ENCODE measurements at places on chromosomes 2 and 18. TPM values are rescaled to one million over a fixed set of nuclear protein-coding genes. Genes with fewer than 3 reads are reported as not detected.

- H3K4me1 ChIP-seq, result no peaks in the 10 kb centered on the region
- no peak overlapping the region for H3K27ac ChIP-seq
- H3K4me3 ChIP-seq, result no peak overlapping the region
Measured at GRCh38 chr2:216770050-216770449, 74.7 kb upstream of the IGFBP5 start.

Gene L3MBTL4
- total RNA-seq, result 15.2 TPM

GRCh38 chr18:80227472-80227871 lies 19.8 kb downstream of the PARD6G start:
- no peak overlapping the region for H3K4me3 ChIP-seq
- peaks cover 11% of the 10 kb centered on the region for H3K4me1 ChIP-seq
- no peak overlapping the region for H3K27ac ChIP-seq
- no peak for DNase-seq
- H3K36me3 ChIP-seq, result no peaks in the 10 kb centered on the region
- no peaks in the 10 kb centered on the region for H3K27me3 ChIP-seq

Gene CNGA3
- 0.07 TPM for total RNA-seq

Gene PLEKHB2
- 55.0 TPM for total RNA-seq

DNA sequence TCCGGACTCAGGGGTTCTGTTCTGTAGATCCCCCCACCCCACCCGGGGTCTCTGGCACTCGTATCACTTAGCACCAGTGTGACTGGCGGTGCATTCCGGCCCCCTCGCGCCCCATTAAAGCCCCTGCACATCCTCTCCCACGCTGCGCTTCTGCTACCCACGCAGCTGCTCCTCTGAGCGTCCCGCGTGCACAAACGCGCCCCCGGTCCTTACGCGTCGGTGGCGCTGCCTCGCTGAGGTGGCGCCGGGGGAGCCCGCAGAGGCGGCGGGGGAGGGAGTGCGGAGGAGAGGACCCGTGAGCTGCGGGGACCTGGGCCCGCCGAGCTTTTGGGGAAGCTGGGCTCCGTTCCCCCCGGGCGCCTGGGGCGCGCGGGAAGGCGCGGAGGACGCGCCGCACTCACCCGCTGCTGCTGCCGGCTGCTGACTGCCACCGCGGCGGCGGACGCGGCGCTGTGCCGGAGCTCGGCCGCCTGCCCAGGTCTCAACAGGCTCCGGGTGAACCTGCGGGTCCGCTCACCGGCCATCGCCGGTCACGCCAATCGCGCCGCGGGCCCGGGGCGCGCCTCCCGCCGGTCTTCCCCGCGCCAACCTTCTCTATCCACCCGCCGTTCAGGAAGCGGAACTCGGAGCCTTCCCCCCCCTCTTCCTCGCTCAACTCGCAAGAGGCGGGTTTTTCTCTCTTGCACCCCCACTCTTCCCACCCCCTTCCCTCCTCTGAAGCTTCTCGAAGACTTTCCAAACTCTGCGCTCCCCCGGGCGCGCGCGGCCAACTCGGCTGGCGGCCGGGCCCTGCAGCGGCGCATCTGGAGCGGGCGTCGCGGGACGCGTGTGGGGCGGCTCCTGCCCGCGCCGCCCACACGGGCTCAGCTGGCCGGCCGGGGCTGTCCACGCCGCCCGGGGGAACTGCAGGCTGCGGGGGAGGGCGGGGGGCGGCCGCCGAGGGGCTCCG lies at the start of gene DOCK10:
Gene DOCK10, minus strand, starts transcription at position 618 of the 949 bp plus-strand sequence. Its CDS starts 94 bp downstream, at position 524.
- DNase-seq, result no peak
- H3K27me3 ChIP-seq, result no peaks in the 10 kb centered on the region
- H3K27ac ChIP-seq, result no peak within 1 kb of the TSS
- H3K4me1 ChIP-seq, result peaks cover 3% of the 10 kb centered on the region
- H3K4me3 ChIP-seq, result peak within 1 kb of the TSS; percentile 16
- H3K36me3 ChIP-seq, result no peaks in the 10 kb centered on the region

GRCh38 chr2:220833446-220833845 lies 738.7 kb downstream of the EPHA4 start:
- H3K4me3 ChIP-seq, result no peak overlapping the region
- DNase-seq, result no peak
- H3K36me3 ChIP-seq, result no peaks in the 10 kb centered on the region
- no peaks in the 10 kb centered on the region for H3K4me1 ChIP-seq
- H3K27ac ChIP-seq, result no peak overlapping the region

DNA sequence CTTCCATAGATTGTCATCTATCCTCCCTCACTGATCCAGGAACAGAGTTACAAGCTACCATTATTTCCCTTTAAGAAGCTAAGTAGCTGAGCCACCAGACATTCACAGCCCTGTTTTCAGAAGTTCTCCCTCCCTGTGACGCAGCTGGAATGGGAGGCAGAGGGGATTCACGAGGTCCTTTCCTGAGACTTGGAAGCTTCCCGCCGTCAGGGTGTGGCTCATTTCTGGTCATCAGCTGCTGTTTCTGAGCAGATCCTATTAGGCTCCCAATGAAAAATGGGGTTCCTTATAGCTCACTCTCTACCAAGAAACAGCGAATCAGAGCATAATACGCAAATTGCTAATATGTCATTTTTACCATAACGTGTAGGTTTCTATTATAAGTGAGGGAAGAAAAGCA lies 559.3 kb upstream of the ID2 start:
- H3K27me3 ChIP-seq, result no peaks in the 10 kb centered on the region
- DNase-seq, result no peak
- H3K4me1 ChIP-seq, result no peaks in the 10 kb centered on the region
- no peaks in the 10 kb centered on the region for H3K36me3 ChIP-seq
- H3K4me3 ChIP-seq, result no peak overlapping the region
- H3K27ac ChIP-seq, result no peak overlapping the region

Gene CPO
- total RNA-seq, result not detected

Gene KLHL30
- not detected for total RNA-seq

DNA sequence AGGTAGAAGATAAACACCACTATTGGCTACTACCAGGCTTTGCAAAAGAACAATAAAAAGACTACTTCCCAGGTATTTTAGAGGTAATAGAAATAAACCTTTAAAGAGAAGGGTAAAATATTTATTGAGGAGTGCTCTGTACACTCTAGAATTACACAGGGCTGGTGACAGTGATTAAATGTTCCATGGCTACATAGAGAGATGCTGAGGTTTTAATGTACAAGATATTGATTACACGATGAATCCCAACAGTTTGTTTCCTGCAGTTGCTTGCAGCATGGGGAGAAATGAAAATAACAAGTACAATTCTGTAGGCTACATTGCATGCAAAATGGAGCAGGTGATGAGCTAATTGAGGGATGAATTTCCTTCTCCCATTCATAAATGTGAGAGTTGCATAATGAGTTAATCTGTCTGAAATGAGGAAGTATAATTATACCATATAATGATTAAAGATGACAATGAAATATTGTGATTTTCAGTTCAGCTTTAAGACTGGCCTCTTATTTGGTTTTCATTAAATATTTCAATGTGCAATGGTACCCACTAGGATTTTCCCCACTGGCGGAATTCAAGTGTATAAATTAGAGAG lies 266.1 kb downstream of the SOCS6 start:
- H3K27me3 ChIP-seq, result no peaks in the 10 kb centered on the region
- H3K4me3 ChIP-seq, result peak overlapping the region; percentile 46

Gene MRPS5
- total RNA-seq, result 59.5 TPM
